Astrocyte of the spinal cord (primary cell): ENCODE measurements at places on chromosomes 2 and 18.

- DNase-seq = no peak
Observed at GRCh38 chr2:118661179-118661578, 186.3 kb downstream of the EN1 start.

DNA sequence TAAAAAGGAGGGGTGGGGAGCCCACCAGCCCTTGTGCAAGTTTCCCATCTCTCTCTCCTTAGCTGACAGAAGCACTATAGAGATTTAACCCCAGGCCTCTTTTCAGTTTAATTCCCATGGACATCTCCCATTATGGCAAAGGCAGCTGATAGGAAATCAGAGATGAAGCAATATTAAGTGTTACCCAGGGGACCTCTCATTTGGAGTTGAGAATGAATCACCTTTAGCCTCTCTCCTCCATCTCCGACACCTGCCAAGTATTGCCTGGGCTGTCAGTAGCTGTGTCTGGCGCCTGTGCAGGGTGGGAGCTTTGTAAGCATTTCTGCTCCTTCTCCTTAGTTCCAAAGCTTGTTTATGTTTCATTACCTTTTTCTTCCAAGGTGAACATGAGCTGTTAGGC, 109.0 kb downstream of the AQP4 start:
- no peak for DNase-seq

DNA sequence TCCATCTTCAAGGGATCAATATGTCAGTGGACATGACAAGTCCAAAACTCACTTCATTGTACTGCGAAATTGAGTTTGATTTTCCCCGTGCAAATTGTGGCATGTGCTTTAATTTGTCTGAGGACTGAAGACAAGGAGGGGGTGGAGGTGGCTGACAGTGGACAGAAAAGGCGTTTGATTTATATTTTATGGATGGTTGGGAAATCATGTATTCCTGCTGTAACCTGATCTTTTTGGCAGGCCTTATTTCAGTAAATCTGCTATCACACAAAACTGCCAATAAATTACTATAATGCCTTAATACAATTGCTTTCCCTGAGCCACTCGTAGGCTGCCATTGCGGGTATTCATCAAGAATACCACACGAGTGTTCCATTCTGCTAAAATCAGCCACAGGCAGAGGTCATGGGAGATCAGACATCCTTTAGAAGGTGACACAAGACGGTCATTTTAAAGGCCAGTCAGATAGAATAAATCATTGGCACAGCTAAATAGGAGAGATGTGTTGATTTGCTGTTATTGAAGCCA, 720.5 kb downstream of the MBD2 start:
- no peak for DNase-seq

DNA sequence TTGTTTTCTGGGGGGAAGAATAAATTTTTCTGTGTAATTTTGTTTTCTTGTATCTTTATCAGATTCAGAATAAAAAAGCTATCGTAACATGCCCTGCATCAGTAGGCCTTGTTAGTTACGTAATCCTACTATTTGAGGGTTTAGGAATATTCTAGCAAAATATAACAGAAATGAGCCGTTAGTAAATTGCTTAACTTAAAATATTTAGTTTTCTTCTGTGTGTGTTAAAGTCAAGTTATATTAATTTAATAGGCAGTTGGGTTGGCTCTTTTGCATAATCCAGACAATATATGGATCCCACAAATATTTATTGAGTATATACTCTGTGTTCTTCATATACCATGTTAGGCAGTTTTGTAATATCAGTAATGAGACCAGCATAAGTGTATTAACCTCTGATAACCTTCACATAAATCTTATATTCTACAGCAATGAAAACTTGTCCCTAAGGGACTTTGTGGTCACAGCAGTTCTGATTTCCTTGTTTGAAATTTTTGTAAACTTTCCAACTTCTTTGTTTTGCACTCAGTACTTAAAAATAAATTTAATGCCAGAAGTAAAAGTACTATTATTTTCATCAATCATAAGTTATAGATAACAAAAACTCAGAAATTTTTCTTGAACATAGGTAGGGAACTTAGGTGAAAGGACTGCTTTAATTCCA, 151.9 kb downstream of the FMNL2 start:
- no peak for DNase-seq

DNA sequence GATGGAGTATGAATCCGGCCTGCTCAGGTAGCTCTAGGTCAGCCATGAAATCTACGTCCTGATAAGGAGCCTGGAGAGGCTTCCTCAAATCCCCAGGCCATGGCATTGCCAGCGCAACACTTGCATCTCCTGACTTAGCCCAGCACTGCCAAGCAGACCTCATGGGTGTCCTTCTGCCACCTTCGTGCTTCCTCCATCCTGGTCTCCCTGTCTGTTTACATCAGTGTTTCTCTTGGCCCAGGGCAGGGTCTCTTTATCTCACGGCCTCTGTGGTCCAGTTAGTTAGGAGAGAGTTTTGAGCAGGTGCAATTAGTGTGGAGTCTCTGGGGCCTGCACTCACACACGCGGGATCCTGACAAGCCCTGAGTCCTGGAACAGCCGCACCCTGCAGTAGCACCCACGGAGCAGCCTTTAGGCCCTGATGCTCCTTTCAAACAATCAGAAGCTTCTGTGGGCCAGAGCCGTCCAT, 193.1 kb upstream of the ARL4C start:
- no peak for DNase-seq

GRCh38 chr2:36616947-36617346, 19.0 kb upstream of the FEZ2 start:
- no peak for DNase-seq

GRCh38 chr2:233002829-233003657, 10.0 kb downstream of the NGEF start:
- DNase-seq = no peak

- peak; percentile 97 for DNase-seq
Observed at GRCh38 chr2:41966431-41966893, 81.4 kb upstream of the PKDCC start.

DNA sequence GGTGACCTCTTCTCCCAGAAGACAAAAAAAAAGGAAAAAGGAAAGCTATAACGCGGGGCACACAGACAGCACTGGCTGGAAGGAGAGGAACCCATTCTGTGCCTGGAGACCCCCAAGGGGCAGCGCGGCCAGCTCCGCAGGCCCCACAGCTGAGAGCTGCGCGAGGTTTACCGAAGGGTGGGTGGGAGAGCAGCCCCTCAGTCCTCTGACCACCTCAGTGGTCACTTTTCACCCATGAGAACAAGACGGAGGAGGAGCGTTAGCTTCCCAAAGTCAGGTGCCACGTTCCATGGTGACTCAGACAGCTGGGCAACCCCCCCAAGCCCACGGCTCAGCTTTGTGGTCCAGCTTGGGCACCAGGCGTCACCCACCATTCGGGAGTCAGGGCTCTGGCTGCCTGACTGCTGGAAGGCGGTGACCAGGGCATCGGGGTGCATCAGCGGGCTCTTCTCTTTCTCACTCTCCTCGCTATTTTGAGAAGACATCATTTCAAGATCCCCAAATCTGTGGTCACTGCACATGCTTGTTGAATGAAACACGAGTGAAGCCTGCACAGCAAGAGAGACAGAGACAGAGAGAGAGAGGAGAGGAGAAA, 35.2 kb downstream of the RPL31 start:
- no peak for DNase-seq

GRCh38 chr2:100228415-100228814, 86.0 kb upstream of the AFF3 start:
- no peak for DNase-seq

GRCh38 chr2:240454106-240454901, 18.8 kb downstream of the GPC1 start:
- DNase-seq = no peak

- DNase-seq = no peak
Observed at GRCh38 chr2:60678551-60678950, 77.5 kb upstream of the PAPOLG start.

DNA sequence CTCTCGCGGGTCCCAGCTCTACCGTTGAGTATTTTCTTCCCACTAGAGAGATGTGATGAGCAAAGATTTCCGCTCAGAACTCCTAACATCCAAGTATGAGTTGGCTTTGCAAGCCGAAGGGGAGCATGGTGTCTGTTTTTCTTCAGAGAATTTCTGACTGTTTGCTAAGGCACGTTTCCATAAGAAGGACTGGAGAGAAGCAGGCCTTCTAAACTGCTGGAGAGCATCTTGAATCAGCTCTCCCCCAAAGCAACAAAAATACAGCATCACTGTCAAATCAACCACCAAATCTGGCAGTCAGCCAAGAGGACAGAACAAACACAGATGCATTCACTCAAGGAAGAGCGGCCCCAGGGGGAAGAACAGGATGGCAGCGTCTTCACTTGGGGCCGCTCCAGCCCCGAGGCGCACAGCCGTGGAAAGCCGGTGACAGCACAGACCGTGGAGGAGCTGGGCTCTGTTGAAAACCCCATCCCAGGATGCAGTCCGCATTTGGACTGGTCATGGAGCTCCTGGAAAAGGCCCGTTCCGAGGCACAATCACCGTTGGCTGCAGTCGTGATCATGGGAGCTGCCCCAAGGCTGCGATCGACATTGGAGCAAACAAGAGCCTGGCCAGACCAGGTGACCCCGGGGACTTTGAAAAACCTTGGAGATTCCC, 101.4 kb downstream of the NFATC1 start:
- DNase-seq = peak; percentile 73

DNA sequence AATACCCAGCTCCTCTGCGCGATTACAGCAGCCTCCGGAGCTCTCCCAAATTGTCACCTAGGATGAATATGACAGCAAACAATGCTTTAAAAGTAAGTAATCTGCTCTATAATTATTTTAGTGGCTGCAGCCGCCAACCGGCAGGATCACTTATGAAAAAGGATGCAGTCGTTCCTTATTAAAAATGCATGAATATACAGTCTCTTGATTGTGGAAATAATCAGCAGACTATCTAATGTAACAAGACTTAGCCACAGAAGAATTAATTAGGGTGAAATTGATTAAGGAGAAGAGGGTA, 71.8 kb upstream of the STPG4 start:
- no peak for DNase-seq

- no peak for DNase-seq
Observed at GRCh38 chr2:157236404-157236803, 21.1 kb upstream of the GALNT5 start.

- no peak for DNase-seq
Observed at GRCh38 chr2:136051001-136051724, 65.7 kb upstream of the DARS1 start.

- peak; percentile 66 for DNase-seq
Observed at GRCh38 chr2:36351736-36352349, 3.7 kb upstream of the CRIM1 start.

GRCh38 chr2:158953926-158954763, 14.3 kb upstream of the TANC1 start:
- peak; percentile 93 for DNase-seq

DNA sequence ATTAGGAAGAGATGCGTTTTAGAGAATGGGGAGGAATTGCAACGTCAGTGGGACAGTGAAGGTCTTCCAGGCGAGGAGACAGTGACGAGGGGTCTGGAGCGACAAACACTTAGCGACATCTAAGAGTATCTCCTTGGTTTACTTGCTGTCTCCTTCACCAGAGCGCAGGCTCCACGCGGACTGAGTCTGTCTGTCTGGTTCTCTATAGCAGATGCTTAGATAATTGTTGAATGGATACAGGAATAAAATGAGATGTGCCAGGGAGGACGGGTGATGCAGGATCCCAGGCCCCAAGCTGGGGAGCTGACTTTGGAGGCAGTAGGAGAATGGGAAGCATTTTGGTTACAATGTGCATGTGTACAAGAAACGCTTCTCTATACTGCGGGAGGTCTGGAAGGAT, 56.9 kb upstream of the SMAD7 start:
- DNase-seq = no peak

DNA sequence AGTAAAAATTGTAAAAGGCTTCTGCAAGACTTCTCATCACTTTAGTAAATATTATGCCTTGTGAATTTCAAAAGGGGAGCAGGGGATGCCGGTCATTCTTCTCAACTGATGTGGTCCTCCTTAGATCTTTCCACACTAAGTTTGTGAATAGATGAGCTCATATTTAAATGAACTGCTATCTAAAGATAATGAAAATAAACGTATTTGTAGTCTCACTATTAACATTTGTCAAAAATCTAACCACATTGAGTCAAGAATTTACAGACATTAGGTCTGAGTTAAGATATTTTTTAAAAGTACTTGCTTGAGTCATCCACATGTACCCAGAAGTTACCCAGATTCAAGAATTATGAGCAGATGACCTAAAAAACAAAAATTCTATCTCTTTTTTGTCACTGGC, 6.5 kb downstream of the PRPF40A start:
- no peak for DNase-seq

GRCh38 chr2:10932345-10933151, 20.8 kb downstream of the KCNF1 start:
- no peak for DNase-seq

- DNase-seq = peak; percentile 80
Observed at GRCh38 chr18:61702007-61702406, 190.8 kb downstream of the RNF152 start.

GRCh38 chr2:185835974-185836373, 97.4 kb downstream of the FSIP2 start:
- DNase-seq = no peak

DNA sequence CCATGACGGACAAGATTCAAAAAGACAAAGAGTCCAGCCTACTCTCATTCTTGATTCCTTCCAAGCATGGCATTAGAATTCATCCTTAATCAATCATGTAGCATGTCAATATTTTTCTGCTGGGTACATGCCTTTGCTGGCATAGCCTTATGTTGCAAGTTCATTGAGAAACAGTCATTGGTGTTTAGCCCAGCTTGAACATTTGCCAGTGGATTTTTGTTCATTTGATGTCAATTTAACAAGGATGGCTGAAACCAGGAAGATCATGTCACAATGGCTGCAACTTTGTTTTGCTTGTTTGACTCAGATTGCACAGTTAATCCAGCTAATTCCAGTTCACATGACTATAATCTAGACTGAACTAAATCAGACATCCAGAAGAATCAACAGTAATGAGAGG, 1132.2 kb downstream of the LRP1B start:
- no peak for DNase-seq

GRCh38 chr2:38716185-38716584, 35.0 kb downstream of the SRSF7 start:
- peak; percentile 32 for DNase-seq

- DNase-seq = peak; percentile 89
Observed at GRCh38 chr18:39841482-39842365, 2113.3 kb upstream of the PIK3C3 start.

DNA sequence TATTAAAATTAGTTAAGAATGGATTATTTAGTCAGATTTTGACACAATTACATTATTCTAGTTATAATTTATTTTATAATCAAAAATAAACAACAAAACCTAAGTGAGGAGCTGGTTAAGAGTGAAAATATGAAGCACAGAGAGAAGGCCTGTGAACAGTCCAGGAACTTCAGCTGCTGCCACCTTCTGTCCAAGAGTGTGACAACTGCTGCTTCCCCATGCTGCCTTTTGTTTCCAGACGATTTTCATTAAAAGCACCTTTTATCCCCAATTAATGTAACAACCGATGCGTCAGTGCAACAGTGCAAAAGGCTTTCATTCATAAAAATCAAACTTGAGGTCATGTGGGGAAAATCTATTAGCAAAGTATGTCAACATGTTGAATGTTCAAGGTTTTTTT, 363.6 kb downstream of the CTNNA2 start:
- DNase-seq = peak; percentile 2

GRCh38 chr18:36330435-36331052, 33.0 kb downstream of the FHOD3 start:
- no peak for DNase-seq

GRCh38 chr2:159564081-159564480, 52.3 kb downstream of the BAZ2B start:
- no peak for DNase-seq

GRCh38 chr2:189151906-189152305, 27.7 kb downstream of the COL5A2 start:
- no peak for DNase-seq
